Right hindlimb (tissue), 1 donor: ENCODE measurements at places on chromosomes 2 and 18.

GRCh38 chr18:2846636-2847316 is at the start of gene EMILIN2:
Gene EMILIN2, plus strand, starts transcription at chr18:2847006. Its CDS starts 183 bp downstream, at chr18:2847189.
- DNase-seq: peak; percentile 87

GRCh38 chr18:66211749-66212148 is 392.1 kb downstream of the CDH19 start:
- DNase-seq: no peak

- no peak for DNase-seq
These were observed 67.3 kb downstream of the GLI2 start for GRCh38 chr2:120802867-120803484.

- DNase-seq: no peak
These were observed 151.4 kb downstream of the DYSF start for GRCh38 chr2:71604726-71605120.

DNA sequence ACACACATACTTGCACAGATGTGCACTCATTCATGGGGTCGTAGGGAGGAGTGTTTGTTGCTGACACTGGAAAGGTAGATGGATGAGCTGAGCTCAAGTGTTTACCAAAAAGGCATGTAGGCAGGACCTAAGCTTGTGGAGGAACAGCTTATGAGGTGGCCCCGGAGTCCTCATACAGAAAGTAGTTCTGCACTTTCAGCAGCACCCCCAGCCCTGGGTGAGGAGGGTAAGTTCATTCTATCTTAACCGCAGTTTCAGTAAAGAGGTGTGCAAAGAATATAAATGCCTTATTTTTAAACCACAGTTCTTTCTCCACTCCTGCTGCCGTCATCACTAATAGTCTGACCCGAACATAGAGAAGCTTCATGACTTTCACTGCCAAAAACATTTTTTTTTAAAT is 31.7 kb upstream of the RNF152 start:
- DNase-seq: no peak

DNA sequence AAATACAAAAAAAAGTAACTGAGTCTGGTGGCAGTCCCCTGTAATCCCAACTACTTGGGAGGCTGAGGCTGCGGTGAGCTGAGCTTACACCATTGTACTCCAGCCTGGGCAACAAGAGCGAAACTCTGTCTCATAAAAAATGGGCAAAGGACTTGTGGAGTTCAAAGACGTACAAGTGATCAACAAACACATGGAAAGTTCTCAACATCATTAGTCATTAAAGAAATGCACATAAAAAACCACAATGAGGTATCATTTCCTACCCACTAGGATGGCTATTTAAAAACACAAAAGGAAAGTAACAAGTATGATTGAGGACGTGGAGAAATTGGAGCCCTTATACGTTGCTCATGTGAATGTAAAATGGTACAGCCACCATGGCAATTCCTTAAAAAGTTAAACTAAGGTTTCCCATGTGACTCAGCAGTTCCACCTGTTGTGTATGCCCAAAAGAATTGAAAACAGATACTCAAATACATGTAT is 52.3 kb downstream of the RAB10 start:
- no peak for DNase-seq

DNA sequence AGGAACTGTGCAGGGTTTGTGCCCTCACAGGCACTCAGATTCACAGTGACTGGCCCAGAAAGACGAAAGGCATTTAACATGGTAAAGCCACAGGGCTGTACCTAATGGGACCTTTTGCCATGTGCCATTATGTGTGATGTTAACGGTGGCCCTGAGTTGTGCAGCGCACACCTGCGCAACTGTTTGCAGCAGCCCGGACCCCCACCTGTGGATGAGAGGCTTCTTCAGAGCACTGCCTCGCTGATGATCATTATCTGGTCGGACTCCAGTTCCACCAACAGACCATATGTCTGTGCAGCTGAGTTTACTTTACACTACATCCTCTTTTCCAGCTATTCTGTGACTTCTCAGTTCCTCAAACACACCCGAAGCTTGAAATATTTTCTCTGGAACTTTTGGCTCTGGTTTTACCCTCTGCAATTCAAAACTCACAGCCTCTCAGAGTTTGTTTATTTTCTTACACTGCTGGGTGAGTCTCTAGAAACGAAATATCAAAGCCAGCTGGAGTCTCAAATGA is 35.6 kb upstream of the UBE2F start:
- DNase-seq: no peak

- DNase-seq: no peak
These were observed 934 bp downstream of the ZNF804A start for GRCh38 chr2:184599054-184599871.

DNA sequence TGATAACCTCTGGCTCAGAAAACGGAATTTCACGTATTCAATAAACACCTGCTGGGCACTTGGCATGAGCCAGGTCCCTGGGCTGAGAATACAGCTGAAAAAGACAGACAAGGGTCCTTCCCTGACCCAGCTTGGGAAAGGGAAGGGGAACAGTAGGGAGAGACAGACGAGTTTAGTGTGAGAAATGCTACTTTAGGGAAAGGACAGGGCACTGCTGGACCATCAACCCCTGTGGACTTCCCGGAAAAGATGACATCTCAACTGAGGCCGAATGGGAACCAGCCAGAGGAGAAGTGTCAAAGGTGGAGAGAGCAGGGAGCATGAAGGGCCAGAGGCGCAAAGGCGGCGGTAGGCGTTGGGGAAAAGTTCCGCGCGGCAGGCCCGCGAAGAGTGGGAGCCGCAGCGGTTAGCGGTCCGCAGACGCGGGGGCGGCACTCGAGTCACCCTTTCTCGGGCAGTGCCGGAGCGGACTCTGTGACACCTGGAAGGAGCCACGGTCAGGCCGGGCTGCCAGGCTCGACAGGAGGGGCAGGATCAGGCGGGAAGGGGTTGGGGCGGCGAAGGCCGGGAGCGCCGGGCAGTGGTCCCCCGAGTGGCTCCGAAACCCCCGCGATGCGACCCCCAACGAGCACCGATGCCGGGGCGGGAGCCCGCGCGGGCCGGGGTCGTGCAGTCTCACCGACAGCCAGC is 519 bp downstream of the TEX261 start:
- DNase-seq: peak; percentile 33

GRCh38 chr2:47653902-47654789 is 128.8 kb upstream of the MSH6 start:
- peak; percentile 43 for DNase-seq

- no peak for DNase-seq
These were observed 268.0 kb downstream of the MYCN start for GRCh38 chr2:16208241-16208797.

- DNase-seq: no peak
These were observed 19.5 kb downstream of the RBKS start for GRCh38 chr2:27870724-27871123.

- DNase-seq: peak; percentile 80
These were observed 412 bp upstream of the NCK2 start for GRCh38 chr2:105744091-105744908.

DNA sequence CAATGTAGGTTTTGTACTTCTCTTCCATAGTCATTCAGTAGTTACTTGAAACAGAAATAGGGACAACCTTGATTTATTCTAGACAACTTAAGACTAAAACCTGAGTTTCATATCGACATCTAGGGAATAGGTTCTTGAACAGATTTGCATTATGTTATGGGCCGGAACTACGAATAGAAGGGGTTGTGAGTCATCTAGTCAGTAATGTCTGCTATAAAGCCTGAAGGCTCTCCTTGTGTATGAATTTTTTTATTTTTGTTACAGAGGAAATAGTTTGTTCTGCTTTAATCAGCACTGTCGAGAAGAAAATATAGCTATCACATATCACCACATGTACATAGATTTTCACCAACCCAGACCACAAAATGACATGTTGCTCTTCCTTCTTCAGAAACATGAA is 17.3 kb upstream of the TRIM43 start:
- DNase-seq: no peak

DNA sequence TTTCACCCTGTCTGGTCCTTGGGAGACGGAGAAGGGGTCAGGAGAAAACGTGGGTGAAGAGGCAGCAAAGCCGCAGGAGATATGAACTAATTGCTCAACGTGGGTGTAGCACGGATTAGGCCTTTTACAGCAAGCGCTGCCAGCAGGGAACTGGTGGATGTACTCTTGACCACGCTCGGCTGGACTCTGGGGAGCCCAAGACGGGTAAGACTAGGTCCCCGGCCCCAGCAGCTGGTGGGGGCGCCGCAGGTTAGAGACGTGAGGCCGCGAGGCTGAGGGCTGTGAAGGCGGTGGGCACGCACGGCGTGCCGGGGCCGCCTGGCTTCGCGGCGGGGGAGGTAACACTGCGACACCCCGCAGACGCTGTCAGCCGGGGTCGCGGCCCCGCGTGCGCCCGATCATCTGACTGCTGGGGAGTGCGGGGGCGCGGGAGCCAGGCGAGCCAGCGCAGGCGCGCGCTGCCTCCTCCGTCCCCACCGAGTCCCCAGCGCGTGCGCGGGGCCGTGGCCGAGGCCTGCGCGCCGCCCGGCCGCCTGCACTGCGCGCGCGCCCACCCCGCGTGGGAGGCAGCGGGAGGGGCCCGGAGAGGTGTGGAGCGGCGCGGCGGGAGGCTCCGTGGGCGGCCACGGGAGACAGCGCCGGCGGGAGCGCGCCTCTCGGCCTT is at the start of gene CLIP4:
TSS of gene CLIP4 (plus strand) at position 470 of the 664 bp plus-strand sequence. CDS start 5,974 bp downstream, outside the sequence.
- DNase-seq: peak; percentile 56

GRCh38 chr2:30971231-30972025 is 164.2 kb upstream of the CAPN13 start:
- no peak for DNase-seq

GRCh38 chr18:48827291-48828193 is 123.2 kb downstream of the SMAD7 start:
- peak; percentile 78 for DNase-seq

DNA sequence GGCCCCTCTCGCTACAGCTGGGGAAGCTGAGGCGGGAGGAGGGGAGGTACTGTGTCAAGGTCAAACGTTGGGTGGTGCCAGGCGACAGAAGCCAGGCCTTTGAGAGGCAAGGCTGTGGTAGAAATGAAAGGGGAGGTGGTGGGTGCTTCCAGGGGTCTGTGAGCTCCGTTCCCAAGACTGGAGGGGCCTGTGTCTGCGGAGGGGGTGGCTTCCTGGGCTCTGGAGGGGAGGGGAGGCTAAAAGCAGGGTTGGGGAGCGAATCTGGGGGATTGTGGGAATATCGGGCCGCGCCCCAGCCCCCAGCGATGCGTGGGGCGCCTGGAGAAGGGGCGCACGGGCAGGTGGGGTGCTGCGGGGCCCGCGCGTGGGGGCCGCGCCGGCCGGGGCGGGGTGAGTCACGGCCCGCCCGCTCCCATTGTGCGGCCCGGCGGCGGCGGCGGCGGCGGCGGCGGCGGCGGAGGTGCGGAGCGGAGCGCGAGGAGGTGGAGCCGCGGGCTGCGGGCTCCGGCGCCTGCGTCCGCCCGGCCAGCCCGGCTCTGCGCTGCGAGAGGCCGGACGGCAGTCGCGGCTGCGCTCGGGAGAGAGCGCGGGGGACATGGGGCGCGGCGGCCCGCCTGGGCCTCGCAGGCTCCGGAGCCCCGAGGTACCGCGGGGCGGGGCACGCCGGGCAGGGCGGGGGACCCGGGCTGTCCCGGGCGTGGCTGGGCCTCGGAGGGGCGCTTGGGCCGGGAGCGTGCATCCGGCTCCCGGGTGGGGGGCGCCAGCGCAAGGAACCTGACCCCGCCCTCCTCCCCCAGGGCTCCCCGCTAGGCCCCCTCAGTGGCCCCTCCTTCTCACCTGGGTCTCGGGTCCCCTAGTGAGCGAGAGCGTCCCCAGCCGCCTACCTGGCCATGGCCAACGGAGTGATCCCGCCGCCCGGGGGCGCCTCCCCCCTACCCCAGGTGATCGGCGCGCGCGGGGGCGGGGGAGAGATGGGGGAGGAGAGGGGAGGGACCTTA is at the start of gene SLC4A3:
TSS of gene SLC4A3 (plus strand) at position 528 of the 998 bp plus-strand sequence. CDS start at position 891, 363 bp downstream.
- DNase-seq: no peak

- DNase-seq: no peak
These were observed 88.6 kb upstream of the B3GNT7 start for GRCh38 chr2:231306791-231307393.

DNA sequence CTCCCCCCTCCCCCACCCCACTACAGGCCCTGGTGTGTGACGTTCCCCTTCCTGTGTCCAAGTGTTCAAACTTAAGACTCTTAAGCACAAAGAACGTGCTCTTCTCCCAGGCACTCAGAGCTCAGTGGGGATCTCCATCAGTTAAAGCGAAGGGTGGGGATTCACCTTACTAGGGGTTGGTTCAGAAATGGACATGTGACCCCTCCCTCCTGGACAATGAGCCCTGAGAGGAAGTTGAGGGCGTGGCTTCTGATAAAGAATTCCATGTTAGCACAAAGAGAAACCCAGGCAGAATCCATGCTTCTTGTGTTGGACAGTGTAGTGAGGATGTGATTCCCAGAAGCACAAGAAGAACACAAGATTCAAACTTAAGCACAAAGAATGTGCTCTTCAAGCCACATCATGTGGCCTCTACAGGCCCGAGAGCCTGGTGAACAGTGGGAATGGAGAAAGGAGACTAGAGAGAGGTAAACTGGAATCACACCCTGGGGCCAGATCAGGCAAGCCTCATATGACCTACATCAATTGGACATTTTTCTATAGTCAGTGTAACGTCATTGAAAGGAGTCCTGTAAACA is 78.1 kb upstream of the TTC39C start:
- no peak for DNase-seq

GRCh38 chr2:45119855-45120254 is 110.6 kb upstream of the SIX2 start:
- no peak for DNase-seq

DNA sequence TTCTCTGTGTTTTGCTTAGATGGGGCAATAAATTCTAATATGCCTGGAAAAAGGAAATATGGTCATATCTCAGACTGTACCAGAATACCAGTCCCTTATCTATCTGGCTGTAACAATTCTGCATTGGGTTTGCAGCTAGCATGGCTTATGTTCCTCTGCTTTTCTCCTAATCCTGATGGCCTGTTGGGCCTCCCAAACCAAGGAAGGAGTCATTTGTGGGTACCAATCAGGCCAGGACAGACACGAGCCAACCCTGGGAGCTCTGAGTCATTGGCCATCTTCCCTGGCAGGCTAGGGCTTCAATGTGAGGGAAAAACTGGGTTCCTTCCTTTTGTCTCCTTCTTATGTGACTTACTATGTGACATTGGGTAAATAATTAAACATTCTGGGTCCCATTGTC is 12.0 kb downstream of the SMARCAL1 start:
- no peak for DNase-seq

- DNase-seq: no peak
These were observed 139.4 kb downstream of the RNF152 start for GRCh38 chr18:61753373-61753772.

- DNase-seq: no peak
These were observed 12.7 kb downstream of the TTC39C start for GRCh38 chr18:24027156-24027827.

DNA sequence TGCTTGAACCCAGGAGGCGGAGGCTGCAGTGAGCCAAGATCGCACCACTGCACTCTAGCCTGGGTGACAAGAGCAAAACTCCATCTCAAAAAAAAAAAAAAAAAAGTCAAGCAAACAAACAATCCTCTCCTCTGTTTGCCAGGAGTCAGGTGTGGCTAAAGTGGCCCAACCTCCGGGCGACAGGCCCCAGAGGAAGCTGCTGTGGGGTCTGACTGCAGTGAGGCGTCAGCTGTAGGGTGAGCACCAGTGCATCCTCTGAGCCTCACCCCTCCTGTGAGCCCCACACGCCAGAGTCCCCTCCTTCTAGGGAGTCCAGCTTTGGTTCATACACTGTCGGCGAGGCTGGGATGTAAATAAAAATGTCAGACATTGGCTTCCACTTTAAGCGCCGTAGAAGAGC is 76.5 kb upstream of the HS6ST1 start:
- no peak for DNase-seq

- no peak for DNase-seq
These were observed 123.8 kb upstream of the WDSUB1 start for GRCh38 chr2:159410276-159410675.
